NCI-H526 (cell line): ENCODE measurements at places on chromosomes 7 and 10.
A peak's percentile ranks its signal among the peaks of the same experiment; 100 is the strongest.

DNA sequence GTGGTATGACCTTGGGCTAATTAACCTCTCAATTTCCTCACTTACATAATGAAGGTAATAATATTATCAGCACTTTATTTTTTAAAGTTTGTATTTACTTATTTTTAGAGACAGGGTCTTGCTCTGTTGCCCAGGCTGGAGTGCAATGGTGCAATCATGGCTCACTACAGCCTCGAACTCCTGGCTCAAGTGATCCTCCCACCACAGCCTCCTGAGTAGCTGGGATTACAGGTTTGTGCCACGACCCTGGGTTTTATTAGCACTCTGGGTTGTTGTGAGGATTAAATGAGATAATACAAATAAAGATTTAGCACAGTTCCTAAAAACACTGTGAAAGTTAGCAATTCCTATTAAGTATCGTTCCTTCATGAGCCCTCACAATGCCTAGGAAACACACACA lies 14.7 kb downstream of the BAMBI start:
- DNase-seq = no peak

- DNase-seq = peak; percentile 22
Observed at GRCh38 chr7:149720372-149721083, 52.9 kb downstream of the ZNF467 start.

GRCh38 chr7:14085901-14086300 lies 96.4 kb upstream of the ETV1 start:
- DNase-seq = no peak

GRCh38 chr10:53453196-53453595 lies 680.6 kb upstream of the MBL2 start:
- DNase-seq = no peak

- DNase-seq = no peak
Observed at GRCh38 chr10:22761569-22762220, 47.3 kb upstream of the PIP4K2A start.

DNA sequence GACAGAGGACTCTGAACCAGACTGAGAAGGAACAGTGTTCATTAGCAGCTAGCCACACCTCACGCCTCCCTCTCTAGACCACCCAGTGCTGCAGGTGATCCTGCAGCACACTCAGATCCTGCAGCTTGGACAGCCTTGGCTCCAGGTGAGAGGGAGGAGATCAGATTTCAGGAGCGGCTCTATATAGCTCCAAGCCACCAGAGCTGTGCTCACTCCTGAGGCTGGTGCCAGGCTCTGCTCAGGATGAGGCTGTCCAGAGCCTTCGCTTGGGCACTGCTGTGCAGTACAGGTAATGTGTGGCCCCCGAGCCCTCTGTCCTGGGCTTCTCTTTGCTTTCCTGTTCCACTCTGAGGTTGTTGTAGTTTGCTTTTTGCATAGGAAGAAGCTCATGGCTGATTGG lies 42.4 kb downstream of the C10orf120 start:
- no peak for DNase-seq

DNA sequence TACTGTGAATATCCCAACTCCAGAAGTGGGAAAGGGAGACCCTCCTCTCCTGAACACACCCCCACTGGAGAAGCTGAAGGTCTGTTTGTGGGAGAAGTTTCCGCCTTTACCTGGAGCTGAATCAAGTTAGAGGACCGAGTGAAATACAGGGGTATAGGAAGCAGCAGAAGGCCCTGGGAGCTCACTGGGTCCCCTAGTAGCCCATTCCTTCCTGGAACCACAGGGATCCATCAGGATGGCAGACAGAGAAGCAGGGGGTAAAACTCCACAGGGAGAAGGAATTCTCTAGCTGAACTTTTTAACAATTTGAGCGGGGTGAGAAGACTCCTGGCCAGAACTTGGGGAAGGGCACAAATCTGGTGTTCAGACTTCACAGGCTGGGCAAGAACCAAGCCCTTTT lies 275.8 kb downstream of the GRID1 start:
- DNase-seq = no peak

DNA sequence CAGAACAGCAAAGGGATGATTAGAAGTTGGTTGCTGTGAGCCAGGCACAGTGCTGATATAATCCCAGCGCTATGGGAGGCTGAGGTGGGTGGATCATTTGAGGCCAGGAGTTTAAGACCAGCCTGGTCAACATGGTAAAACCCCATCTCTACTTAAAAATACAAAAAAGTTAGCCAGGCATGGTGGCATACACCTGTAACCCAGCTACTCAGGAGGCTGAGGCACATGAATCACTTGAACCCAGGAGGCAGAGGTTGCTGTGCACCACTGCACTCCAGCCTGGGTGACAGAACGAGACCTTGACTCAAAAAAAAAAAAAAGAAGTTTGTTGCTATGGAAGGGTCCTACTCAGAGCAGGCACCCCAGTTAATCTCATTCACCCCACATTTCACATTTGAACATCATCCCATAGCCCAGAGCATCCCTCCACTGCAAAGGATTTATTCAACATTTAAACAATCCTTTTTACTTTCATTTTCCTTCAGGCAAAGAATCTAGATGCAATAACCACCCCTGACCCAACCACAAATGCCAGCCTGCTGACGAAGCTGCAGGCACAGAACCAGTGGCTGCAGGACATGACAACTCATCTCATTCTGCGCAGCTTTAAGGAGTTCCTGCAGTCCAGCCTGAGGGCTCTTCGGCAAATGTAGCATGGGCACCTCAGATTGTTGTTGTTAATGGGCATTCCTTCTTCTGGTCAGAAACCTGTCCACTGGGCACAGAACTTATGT lies 4.1 kb downstream of the IL6 start:
- DNase-seq = no peak

- no peak for DNase-seq
Observed at GRCh38 chr7:134599371-134599770, 47.3 kb upstream of the BPGM start.

- no peak for DNase-seq
Observed at GRCh38 chr7:2596464-2597272, 35.1 kb upstream of the TTYH3 start.

- DNase-seq = no peak
Observed at GRCh38 chr7:94276027-94276426, 118.7 kb upstream of the COL1A2 start.

DNA sequence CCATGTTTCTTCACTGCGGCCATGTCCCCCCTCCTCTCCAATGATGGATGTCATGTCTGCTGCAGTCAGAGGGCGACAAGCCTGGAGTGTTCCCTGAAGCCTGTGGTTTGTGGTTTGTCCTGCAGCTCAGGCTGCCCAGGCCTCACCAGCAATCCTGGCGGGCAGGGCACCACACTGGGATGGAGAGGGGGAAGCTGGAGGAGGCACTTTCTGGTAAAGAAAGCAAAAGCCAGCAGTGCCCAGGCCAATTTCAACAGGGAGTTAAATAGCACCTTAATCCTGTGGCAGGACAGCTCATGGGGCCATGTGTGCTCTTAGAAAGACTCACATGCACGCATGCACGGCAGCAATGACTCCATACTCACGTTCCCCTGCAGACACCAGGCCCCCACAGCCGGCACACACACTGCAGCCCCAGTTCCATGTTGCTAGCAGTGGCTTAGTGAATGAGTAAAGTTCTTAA lies 158.3 kb downstream of the EGFR start:
- DNase-seq = no peak

GRCh38 chr7:116483271-116483942 lies 16.1 kb upstream of the CAV2 start:
- DNase-seq = no peak

DNA sequence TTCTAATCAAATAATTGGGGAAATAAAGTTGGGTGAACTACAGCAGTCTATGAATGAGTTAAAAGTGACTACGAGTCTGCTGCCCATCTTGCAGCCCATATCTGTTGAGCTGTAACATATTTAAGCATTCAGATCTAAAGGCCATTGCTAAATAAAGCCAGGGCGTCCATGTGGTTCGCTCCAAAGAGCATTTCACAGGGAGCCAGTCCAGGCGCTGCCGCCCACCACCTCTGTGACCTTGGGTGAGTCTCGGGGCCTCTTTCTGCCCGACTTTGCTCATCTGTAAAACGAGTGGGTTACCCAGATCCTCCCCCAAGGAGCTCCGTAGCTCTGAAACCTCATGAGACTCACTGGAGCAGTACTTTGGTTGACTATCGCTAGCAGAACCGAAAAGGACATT lies 223.1 kb downstream of the CUX1 start:
- no peak for DNase-seq

DNA sequence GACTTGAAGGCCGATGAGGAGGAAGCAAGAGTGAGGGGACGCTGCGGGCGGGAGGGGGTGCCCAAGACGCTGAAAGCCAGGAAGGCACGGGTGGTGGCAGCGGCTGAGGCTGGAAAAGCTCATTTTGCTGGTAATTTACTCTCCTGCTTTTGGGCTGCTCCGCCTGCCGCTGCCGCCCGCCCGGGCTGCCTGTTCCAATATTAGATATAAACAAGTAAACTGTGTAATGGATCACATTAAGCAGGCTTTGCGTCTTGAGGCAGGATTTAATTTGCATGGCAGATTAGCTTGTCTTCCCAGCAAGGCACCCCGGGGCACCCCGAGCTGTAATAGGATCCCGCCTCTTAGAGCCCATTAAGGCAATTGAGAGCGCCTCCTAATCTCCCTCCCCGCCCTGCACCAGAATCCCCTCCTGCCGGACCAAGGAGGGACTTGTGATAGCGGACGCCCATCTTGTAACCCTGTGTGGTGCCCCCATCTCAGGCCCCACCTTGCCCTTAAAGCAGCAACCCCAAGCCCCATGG lies 46.1 kb upstream of the SLF2 start:
- no peak for DNase-seq

DNA sequence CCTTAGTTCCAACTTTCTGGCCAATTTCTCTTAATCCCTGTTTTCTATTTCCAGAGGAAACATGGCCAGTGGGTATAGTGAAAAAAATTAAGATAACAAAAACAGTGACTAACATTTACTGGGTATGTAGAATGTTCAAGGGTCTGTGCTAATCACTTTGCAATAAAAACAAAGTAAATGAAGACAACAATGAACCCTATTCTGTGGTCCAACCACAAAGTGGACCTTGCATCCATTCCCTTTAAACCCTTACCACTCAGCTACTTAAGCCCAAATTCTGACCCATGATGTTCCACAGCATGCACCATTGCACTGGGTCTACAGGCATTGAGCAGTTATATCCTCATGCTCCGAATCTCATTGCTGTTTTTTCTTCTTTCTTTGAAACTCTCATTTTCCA lies 179.9 kb upstream of the PRKCQ start:
- no peak for DNase-seq

DNA sequence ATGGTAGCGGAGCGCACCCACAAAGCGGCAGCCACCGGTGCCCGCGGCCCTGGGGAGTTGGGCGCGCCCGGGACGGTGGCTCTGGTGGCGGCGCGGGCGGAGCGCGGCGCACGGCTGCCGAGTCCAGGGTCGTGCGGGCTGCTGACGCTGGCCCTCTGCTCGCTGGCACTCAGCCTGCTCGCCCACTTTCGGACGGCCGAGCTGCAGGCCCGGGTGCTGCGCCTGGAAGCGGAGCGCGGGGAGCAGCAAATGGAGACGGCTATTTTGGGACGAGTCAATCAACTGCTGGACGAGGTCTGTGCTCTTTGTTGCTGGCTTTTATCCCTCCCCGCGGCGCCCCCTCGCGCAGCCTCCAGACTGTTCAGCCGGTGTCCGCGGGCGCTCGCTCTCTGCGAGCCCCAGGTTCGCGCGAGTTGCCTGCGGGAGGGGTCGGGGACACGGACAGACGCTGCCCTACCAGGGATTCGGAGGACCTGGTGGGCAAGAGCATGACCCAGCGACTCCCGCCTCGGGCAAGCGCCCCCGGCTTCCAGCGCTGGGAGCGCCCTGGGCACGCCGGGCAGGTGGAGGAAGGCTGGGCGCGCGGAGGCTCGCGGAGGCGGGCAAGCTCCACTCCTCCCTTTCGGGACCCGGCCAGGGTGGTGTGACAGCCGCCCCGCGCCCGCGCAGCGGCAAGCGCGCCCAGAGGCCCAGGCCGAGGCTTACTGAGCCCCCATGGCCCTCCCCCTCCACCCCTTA lies 887 bp downstream of the COL13A1 start:
- DNase-seq = no peak

- DNase-seq = no peak
Observed at GRCh38 chr7:79702116-79702515, 248.6 kb upstream of the MAGI2 start.

DNA sequence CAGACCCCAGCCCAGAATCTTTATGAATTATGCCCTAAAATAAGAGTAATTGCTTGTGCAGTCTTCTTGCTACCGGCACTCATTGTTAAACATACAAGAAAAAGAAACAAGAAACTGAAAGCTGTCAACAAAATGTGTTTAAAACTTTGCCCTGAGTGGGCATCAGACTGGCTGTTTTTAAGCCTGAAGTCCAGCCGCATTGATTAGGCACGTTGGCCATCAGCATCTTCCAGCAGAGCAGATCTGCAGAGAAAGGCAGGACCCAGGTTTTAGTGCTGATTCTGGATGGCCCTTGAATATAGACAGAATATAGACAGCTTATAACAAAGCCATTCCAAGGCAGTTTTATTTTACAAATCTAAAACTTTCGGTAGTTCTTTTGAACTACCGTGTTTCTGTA lies 102.8 kb downstream of the POLL start:
- DNase-seq = no peak

DNA sequence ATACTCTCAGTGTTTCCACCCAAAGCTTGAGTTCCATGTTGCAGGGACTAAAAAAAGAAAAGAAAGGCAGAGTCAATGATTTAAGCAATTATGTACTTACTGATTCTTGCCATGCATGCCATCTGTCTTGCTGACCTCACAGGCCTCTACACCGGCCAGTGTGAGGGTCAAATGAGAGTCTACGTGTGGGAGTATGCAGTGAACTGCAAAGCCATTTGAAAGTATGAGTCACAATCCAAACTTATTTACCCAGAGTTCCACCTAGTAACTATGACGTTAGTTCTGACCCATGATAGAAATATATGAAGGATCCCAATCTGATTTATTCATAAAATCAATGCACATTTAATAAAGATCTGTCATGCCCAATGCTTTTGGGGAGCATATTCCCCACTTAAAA lies 26.5 kb downstream of the PDE1C start:
- DNase-seq = no peak
